ENCODE measurements at places on chromosomes 5 and 9.

DNA sequence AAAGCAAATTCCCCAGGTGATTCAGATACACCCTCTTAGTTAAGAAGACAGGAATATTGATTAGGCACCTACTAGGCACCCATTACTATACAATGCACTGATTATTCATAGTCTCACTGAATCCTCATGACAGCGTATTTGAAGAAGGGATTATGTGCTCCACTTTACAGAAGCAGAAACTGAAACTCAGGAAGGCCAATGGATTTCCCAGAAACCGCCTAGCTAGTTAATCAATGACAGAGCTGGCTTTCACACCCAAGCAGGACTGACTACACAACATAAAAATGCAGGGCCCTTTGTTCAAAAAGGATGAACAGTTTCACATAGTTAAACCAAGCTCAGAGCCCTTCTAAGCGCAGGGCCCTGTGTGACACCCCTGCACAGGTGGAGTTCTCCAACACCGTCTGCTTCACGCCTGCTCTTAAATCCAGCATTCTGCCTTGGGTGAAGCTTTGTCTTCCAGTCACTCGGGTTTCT, 117.3 kb downstream of the TTLL11 start:
- no peak for DNase-seq

DNA sequence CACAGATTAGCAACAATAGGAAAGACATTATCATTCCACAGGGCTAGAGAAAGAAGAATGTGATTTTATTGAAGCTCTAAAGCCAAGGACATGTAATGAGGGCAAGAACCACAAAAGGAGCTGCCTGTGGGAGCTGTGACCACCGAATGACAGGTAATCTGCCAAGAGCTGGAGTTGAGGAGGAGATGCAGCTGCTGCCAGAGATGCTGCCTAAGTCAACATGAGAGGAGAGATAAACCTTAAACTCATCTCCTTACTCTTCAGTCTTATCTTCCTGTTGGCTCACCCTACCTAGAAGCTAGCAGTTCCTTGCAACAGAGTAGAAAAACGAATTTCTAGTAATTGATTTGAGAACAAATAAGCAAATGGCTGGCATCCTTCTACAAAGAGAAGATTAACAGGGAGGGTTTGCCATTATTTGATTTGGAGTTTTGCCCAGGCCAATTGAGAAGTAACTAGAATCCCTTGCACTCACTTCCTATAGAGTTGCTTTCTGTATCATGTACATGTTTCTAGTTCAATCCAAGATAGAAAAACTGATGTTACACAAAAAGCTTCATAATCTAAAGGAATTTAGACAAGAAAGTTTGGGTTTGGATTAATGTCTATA, 539.2 kb downstream of the TLE1 start:
- no peak for DNase-seq

DNA sequence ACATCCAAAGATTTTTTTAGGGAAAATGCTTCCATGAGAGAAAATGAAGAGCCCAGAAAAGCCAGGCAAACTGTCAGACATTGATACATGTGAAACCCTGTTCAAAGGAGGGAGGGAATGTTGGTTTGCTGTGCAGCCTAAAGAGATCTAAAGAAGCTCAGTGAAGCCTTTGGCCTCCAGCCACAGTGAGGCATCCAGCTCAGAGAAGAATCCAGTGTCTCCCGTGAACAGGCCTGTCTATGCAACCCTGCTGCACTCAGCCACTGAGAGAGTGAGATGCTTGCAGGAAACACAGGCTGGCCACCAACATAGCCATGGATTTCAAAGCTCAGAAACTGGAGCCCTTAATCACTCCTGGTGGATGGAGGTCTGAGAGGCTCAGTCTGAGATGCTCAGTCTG, 171.4 kb upstream of the PLCXD3 start:
- DNase-seq: no peak

DNA sequence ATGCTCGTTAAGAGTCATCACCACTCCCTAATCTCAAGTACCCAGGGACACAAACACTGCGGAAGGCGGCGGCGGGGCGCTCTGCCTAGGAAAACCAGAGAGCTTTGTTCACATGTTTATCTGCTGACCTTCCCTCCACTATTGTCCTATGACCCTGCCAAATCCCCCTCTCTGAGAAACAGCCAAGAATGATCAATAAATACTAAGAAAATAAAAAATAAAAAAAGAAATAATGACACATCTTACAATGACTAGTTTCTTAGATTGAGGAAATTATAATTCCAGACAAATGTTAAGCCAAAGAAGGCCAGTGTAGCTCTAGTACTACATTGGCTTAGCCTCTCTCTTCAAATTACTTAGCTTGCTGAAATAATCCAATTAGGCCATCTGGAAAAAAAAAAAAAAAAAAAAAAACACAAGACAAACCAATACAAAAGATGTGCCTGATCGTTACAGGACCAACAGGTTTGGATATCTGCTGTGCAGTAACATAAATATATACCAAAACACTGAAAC, 58.0 kb downstream of the ANXA2R start:
- no peak for DNase-seq

- DNase-seq: no peak
Measured at GRCh38 chr5:156036640-156037039, 290.3 kb upstream of the SGCD start.

- DNase-seq: no peak
Measured at GRCh38 chr9:98811051-98811650, 3.7 kb downstream of the GALNT12 start.

GRCh38 chr5:159082474-159082873, 17.2 kb downstream of the EBF1 start:
- DNase-seq: no peak

DNA sequence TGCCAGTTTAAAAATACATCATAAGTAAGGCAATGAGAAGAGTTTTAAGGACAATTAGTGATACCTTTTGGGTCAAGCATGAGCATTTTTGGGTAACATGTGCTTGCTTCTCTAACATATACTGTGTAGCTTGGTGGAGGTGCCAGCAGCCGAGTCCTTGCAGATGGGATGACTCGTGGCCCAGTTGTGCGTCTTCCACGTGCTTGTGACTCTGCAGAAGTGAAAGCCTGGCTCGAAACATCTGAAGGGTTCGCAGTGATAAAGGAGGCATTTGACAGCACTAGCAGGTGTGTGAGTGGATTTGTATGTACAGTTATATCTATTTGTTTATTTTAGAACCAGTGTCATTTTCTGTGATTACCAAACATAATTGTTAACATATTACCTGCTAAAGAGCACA, 18.2 kb downstream of the HMGCR start:
- DNase-seq: no peak

DNA sequence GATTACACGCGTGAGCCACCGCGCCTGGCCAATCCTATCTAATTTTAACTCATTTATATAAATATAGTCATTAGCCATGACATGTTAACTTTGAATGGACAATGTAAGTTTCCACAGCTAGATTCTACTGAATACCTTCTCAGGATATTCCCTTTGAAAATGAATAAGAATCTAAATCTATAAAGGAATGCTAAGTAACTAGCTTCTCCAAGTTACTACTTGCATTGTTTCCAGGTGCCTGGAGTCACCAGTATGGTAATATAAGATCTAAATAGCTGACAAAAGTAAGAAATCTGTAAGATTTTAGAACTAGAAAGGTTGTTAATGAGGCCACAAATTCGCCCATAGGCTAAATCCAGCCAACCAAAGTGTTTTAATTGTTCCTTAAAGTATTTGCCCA, 189.1 kb upstream of the SLC12A2 start:
- DNase-seq: no peak

- DNase-seq: no peak
Measured at GRCh38 chr5:151775025-151775606, 3.4 kb downstream of the G3BP1 start.

GRCh38 chr5:173802670-173803165, 85.4 kb upstream of the CPEB4 start:
- no peak for DNase-seq

- DNase-seq: no peak
Measured at GRCh38 chr5:118447350-118447749, 541.0 kb downstream of the DTWD2 start.

- DNase-seq: no peak
Measured at GRCh38 chr9:135559606-135560005, 1.9 kb upstream of the PAEP start.

DNA sequence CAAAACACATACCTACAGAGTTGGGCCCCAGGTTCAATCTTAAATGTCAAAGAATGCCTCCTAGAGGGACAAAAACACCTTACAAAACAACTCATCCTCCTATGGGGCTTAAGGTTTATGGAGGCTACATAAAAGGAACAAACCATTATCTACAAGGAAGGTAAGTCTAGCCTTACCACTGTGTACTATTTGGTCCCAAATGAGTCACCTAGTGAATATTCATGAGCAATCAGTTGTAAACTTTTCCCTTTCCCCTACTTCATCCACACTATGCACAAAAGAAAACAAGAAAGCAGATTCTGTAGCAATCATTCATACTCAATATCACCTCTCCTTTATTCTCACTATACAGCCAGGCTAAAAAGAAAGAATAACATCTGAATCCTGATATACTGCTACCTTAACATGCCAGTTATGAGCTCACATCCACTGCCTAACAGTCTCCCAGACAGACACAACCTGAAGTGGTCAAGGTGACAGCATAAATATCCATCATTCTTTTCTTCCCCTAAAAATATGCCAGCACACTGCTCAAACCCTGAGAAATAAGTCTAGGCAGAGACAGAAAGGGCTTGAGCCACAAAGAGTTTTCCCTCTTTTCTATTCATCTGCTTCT, 6.2 kb downstream of the OXCT1 start:
- DNase-seq: no peak

GRCh38 chr5:16757146-16757545, 140.3 kb upstream of the RETREG1 start:
- no peak for DNase-seq

GRCh38 chr5:113778147-113778546, 264.7 kb downstream of the YTHDC2 start:
- no peak for DNase-seq

DNA sequence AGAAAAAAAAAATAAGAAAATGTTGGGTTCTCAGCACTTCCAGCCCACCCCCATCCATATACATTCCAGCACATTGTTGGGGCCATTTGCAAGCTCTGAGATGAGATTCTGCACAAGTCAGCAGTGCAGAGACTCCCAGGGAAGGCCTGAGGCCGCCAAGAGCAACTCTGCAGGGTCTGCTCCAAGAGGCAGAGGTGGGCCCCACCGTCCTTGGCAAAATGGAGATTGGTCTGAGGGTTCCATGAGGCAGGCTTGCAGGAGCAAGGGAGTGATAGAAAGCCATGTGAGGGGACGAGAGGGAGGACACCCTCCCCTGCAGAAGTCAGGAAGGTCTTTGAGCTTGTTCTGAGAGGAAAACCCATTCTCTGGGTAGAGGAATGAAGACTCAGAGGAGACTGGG, 51.9 kb upstream of the SAP30L start:
- DNase-seq: no peak

- no peak for DNase-seq
Measured at GRCh38 chr9:131997779-131998178, 81.9 kb downstream of the MED27 start.

DNA sequence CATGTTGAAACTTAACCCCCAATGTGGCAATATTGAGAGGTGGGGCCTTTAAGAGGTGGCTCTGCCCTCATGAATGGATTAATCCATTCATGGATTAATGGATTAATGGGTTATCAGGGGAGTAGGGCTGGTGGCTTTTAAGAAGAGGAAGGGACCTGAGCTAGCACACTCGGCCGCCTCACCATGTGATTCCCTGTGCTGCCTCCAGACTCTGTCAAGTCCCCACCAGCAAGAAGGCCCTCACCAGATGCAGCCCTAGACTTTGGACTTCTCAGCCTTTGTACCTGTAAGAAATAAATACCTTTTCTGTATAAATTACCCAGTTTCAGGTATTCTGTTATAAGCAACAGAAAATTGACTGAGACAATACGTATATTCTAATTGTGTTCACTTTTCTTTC, 272.2 kb upstream of the DMRT1 start:
- DNase-seq: no peak

GRCh38 chr5:102713278-102713677, 41.8 kb upstream of the PAM start:
- no peak for DNase-seq

- DNase-seq: no peak
Measured at GRCh38 chr5:81238460-81238859, 5.3 kb downstream of the CKMT2 start.

GRCh38 chr5:35117967-35118366, 70.2 kb upstream of the AGXT2 start:
- DNase-seq: no peak

DNA sequence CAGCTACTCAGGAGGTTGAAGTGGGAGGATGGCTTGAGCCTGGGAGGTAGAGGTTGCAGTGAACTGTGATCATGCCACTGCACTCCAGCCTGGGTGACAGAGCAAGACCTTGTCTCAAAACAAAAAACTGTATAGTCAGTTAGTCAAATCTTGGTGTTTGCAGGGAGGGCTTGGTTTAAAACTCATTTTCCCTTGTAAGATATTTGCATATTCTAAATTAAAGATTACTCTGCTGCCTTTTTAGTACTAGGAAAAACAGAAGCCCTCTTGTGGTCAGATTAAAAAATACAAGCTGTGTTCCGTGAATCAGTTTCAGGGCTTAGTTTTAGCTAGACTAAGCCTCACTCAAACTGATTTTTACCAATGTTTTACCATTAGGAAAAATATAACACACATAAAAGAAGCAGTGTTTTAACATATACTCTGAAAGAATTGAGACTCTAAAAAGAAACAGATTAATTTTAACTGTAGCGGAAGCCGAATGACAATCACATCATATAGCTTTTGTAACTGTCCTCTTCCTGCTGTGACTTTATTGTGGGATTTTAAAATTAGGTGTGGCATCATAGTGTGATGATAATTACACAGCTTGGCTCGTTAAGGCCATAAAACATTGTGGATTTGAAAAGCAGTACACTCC, 84.9 kb upstream of the BASP1 start:
- DNase-seq: no peak

- DNase-seq: no peak
Measured at GRCh38 chr9:121921444-121921843, 171.7 kb downstream of the TTLL11 start.

- no peak for DNase-seq
Measured at GRCh38 chr9:109568568-109569210, 70.6 kb upstream of the PTPN3 start.

- DNase-seq: no peak
Measured at GRCh38 chr5:23721336-23721735, 213.9 kb downstream of the PRDM9 start.

GRCh38 chr5:170221327-170221741, 11.5 kb upstream of the C5orf58 start:
- DNase-seq: no peak

GRCh38 chr5:92455011-92455410, 1071.9 kb upstream of the ARRDC3 start:
- no peak for DNase-seq

DNA sequence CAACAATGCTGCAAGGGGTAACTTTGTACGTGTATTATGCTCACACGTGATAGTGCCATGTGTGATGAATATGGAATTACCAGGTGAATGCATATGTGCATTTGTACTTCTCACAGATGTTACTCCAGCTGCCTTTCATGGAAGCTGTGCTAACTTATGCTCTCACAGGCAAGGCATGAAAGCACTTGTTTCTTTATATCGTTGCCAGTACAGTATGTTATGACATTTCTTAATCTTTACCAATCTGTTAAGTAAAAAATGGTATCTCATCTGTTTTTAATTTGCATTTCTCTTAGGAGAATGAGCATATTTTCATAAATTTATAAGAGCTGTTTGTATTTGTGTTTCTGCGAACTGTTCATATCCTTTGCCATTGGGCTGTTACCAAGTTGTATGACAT, 311.8 kb upstream of the DMRT1 start:
- no peak for DNase-seq

GRCh38 chr5:1240496-1241260, 15.5 kb downstream of the SLC6A18 start:
- DNase-seq: no peak

Measured in activated CD8-positive, alpha-beta memory T cell treated with anti-CD3 and anti-CD28 coated beads for 1 hour (primary cell).